ENCODE measurements at places on chromosomes 16 and 17.

DNA sequence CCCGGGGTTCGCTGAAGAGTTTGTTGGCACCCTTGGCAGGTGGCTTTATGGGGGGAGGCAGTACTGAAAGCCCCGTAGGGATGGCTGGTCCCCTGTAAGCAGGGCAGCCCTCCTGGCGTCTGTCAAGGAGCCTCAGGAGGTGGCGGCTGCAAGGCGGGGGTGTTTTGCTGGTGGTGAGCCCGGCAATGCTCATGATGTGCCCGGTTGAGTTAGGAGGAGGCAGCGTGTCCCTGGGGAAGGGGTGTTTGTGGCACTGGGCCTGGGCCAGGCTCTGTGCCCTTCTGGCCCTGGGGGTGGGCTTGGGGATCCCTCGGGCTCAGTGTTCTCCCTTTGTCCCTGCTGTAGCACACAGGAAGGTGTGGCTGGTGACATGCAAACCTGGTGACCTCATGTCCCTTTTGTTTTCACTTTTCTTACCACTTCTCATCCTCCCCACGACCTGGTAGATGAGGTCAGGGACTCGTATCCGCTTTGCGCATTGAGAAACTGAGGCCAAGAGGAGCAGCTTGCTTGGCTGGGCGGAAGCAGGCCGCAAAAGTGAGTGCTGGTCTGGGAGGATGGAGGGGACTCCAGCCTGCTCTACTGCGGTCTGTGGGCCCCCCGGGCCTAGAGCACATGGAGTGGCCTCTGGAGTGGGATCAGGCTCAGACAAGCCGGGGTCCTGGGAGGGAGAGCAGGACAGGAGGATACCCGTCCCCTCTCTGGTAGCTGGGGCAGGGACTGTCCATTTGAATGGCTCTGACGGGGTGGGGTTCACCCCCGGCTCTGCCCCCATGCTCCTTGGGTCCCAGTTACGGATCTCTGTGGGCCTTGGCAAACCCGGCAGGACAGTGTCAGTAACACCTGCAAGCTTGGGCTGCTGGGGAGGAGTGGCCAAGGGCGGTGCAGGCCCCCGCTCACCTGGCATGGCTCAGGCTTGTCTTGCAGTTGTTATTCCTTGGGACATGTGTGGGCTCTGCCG, 2.2 kb downstream of the SNN start:
- peak; percentile 73 for DNase-seq

- no peak for DNase-seq
Measured at GRCh38 chr17:77246110-77247047, 105.6 kb downstream of the SEC14L1 start.

DNA sequence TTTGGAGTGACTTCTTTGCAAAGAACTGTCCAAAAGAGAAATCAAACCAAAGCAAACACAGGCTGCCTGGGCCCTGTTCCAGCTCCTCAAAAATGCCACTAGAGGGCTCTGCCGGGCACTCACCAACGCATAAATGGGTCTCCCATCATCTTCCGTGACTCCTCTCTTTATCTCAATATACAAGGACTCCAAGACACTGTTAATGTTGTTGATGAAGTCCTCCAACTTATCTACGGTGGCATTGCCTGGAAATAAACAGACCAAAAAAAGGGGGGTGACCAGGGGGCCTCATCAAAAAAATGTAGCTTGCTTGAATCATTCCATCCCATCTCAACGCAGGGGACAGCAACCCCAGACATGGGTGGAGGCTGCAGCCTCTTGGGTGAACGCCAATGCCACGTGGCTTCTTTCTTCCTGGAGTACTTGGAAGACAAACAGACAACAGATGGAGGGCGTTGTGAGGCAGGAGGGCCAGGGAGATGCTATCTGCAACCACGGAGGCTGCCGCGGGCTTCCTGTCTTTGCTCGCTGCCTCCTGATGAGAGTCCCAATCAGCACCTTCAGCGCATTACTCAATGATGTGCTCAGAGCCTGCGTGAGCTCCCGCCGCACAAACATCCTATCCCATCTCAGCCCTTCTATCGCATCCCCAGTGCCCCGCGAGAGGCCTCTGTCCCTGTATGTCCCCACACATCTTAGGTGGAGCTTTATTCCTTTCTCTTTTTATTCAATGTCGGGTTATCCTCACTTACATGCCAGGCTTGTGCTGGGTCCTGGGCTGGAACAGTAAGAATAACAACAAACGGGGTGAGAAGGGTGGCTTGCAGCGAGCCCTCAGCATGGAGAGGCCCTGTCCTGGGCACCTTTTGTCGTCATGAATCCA, 32.0 kb downstream of the KDM8 start:
- peak; percentile 97 for DNase-seq

DNA sequence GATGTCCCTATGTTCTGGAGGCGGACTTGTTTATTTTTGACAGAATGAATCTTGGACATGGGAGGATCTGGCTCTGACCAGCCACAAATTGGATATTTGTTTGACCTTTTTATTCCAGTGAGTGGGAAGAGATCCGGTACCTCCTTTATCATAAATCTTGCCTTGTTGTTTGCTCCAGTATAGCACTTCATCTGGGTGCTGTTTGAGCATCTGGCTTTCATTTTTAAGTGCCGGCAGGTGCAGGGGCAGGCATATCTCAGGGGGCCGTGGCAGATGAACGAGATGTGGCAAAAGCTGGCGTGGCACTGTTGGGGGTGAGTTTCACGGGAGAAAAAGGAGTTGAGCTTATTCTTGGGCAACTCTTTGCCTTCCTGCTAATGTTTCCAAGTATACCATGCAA, 37.8 kb downstream of the MSI2 start:
- DNase-seq, result no peak

DNA sequence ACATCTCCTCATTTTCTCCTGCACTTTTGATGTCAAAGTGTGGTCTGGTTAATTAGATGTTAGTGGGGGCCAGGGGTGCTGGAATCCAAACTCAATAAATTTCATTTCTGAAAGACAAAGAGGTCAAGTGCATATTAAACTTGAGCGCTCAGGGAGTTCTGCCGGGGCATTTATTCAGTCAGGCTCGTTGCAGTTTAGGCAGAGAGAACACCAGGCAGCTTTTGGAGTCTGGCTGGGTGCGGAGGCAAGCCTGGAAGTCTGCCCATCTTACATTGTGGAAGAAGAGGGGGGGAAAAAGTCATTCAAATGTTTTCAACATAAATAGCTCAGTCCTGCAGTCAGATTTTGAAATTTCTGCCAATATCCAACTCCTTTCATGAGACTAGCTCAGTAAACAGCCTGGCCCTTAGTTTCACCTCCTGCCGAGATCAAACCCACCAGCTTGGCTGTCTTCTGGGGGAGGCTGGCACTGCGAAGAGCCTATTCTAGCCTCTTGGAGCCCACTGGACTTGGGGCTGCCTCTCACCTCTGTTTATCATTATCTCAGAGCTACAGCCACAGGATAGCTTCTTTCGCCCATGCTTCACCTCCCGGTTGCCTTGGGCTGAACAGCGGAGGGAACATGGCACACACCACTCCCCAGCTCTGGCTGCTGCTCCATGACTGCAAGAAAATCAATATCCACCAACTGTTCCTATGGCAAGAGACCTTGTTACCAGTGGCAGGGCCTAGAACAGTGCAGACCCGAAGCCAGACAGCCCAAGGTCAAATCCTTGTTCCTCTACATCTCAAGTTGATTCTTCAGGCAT, 177.4 kb upstream of the CDH5 start:
- no peak for DNase-seq

DNA sequence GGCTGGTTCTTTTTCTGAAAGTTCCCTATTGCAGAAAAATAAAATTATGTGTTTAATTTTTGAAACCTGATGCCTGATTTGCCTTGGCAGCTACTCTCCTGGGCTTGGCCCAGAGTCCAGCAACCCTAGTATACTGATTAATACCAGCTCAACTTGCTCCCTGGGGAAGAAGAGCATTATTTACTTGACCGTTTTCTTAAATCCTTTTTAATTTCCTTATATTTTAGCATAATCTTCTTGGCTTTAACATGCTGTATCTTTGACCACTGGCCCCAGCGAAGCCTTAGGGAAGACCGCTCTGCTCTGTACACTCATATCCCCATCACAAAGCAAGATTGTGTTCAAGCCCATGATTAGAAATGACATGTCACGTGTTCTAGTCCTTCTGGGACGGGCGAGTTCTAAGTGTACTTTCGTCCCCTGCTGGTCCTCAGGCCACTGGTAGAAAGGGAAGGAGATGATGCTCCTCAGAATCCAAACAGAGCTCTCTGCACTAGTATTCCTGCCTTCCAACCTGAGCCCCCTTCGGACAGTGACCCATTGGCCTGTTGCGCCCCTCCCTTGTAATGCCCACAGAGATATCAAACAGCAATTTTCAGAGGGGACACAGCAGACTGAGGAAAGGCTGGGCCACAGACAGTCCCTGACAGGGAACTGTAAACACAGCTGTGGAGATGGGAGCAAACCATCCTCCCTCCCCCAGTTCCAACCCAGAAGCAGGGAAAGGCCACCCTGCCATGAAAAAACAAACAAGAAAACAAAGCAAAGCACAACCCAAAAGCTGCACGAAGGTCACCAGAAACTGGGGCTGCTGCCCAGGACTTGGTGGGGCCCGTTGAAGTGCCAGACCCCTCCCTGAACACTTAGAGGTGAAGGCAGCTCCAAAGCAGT, 4.3 kb upstream of the EZH1 start:
- DNase-seq, result no peak

DNA sequence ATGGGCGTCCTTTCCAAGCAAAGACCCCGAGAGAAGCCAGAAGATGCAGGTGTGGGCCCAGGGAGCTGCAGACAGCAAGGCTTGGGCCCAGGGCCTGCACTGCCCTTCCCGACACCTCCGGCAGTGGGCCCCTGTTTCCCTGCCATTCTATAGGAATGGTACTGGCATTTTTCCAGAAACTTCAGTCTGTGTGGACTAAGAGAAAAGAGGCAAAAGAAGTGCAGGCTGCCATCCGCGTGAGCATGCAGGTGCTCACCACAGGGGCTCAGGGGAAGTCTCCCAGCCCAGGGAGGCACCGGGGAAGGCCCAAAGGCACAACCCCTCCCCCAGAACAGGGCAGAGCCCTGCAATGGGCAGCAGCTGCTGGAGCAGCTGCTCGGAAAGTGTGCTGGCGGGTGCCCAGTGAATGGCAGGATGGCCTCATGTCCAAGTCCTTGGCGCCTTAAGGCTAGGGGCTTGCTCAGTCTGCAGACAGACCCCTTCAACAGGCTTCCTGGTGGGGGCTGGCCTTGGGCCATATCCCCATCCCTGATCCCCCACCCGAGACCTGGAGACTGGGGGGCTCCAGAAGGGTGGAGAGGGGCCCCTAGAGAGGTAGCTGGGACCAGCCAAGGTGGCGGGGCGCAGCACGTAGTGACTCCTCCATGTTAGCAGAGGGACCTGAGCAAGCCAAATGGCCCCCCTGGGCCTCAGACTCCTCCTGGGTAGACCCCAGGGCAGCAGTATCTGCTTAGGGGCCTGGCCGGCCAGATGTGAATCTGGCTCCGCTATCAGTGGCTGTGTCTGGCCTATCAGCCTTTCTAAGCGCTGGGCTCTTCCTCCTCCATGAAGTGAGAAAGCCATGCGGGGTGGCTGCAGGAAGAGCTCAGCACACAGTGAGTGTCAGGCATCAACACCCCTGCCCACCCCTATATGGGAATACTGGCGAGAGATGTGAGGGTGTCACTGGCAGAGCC, 6.7 kb upstream of the TPPP3 start:
- no peak for DNase-seq

DNA sequence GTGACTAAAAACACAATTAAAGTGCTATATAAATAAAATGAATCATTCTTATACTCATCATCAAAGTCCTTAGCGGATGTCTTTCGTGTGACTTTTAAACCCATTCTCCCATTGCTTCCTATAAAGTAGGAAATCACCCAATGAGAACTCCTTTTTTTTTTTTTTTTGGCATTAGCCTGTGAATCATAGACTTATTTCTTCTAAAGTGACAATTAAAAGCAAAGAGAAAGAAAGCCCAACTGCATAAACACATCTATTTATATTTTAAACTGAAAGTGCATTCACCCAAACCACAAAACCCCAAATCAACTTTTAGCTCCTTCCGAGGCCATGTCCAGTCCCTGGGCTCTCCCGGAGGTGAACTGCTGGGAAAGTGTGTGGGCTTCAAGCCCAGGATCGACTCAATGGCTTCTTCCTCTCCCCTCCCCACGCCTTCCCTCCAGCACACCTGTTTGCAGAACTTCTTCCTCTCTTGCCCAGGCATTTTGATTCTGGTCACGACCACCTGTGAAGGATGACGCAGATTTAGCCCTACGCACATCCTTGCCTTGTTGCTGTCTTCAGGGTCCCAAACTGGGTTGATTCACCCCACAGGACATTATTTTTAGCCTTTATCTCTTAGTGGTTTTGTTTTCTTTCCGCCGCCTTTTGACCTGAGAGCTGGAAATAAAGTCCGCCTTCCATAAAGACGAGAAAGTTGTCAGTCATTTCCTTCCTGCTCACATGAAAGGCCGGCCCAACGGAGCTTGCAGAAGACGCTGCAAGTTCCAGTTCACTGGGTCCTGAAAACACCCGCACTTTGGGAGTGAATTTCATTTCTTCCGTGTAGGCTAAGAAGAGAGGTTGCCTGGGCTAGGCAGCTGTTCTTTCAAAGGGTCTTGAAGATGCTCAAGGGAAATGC, 166.8 kb downstream of the MAP2K6 start:
- peak; percentile 40 for DNase-seq

- DNase-seq, result no peak
Measured at GRCh38 chr16:50469121-50469743, 79.0 kb upstream of the NKD1 start.

DNA sequence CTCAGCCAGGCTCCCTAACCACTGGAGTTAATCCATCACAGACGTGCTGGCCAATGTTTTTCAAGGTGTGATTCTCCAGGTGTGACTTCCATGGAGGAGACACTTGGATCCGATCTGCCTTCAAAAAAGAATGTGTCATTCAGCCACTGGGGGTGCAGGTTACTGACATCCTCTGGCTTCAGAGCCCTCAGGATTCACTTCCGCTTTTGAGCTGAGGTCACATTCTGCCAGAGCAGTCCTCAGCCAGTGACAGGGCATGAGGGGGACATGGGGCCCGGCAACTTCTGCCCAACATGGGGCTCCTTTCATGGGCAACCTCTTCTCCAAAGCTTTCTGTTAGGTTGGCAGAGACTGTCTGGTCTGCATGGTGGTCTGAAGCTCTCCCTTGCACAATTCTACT, 81.4 kb downstream of the GRIN2A start:
- no peak for DNase-seq

DNA sequence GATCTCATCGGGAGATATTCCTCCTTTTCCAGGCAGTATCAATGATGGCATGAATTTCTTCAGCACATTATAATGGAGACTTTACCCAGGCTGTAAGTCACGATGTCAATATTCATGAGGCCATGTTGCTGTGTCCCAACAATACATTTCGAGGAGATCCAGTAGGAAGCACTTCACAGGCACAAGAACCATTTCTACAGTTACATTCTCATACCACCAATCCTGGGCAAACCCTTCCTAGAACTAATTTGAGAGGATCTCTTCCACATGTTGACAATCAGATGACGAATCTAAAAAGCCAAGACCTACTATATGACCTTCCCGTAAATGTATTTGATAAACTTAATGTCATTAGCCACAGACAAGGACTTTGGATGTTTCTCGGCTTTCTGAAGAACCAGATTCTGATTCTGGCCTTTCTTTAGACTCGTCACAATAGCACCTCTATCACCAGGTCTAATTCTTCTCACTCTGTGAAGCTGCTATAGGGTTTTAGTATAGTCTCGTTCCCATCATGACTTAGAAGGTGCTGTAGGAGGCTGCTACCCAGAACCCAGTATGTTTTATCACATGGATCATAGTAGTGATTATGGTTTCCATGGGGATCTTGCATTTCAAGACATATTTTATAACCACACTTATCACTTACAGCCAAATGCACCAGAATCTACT, 40.2 kb downstream of the C16orf87 start:
- no peak for DNase-seq

- no peak for DNase-seq
Measured at GRCh38 chr16:49464093-49464492, 90.5 kb downstream of the C16orf78 start.
